ENCODE measurements at places on chromosomes 11 and 22. TPM values are rescaled to one million over a fixed set of nuclear protein-coding genes. Genes with fewer than 3 reads are reported as not detected.
A peak's percentile ranks its signal among the peaks of the same experiment; 100 is the strongest.

Gene TIMM8B
- 58.1 TPM for total RNA-seq

Gene MUC15
- total RNA-seq, result not detected

Gene SOX10
- total RNA-seq, result not detected

- DNase-seq, result no peak
Measured at GRCh38 chr11:127619946-127620345, 619.4 kb upstream of the KIRREL3 start.

GRCh38 chr11:86514453-86514852 is 139.8 kb downstream of the CCDC81 start:
- no peak for DNase-seq

DNA sequence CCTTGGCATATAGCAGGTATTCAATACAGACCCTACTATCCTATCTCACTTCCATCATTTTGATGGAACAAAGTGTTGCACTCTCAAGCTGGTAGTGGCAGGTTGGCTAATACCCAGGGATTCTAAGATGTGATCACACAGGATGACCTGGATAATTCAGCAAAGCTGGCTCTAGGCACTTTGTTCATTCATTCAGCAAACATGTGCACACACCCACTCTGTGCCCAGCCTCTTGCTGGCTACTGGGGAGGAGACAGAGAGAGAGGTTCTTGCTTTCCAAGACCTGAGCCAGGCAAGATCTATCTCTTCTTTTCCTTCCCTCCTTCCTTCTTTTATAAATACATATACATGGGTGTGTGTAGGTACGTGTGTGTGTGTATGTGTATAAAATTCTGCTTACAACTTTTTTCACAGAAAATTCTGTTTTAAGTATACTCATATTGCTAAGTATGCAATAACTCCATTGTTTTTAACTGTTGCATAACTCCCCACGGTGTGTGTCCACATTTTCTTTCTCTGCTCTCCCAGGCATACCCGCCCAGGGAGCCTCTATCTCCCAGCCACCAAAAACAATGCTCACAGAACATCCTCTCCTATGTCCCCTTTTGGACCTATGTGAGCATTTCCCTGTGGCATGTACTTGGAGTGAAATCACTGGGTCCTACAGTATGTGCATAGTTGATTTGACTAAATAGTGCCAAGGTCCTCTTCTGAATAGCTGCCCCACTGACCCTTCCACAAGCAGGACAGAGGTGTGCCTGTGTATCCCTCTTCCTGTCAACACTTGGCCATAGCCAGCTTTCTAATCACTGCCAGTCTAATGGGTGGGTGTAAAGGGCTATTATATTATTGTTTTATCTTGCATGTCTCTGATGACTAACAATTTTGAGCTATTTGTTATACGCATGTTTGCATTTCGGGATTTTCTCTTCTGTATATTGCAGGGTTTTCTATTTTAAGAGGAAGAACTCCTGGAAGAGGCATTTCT is 27.5 kb downstream of the CLPB start:
- DNase-seq, result peak; percentile 35

DNA sequence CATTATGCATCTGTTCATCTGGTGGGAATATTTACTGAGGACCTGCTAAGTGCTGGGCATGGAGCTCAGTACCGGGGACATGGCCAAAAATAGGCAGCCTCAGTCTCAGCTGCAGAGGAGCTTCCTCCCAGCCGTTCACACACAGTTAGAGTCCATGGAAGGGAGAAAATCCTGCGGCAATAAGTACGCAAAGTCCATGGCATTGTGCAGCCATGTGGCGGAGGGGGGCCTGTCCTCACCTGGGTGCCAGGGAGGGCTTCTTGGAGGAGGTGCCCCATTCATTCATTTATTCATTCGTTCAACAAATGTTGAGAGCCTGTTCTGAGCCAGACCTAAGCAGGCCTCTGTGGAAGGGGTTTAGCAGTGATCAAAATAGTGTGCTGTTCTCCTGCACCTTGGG is 59.3 kb upstream of the ANO1 start:
- no peak for DNase-seq

DNA sequence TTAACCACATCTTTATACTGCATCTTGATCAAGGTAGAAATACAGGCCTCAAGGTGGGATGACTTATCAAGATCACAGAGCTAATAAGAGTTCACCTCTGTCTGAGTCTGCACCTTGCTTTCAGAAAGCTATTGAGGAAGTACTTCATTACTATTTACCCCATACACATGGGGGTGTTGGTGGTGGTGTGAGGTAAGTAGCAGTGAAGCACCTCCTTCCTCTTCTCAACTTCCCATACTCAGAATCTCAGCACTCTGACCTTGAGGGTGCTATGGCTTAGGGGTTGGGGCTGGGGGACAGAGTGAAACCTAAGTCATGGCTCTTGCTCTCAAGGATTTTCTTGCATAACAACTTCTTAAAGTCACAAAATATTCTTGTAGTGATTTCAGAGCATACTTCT is 56.9 kb downstream of the ME3 start:
- no peak for DNase-seq

- DNase-seq, result no peak
Measured at GRCh38 chr22:42842658-42843370, 14.3 kb downstream of the ARFGAP3 start.

GRCh38 chr22:20011993-20012740 is 4.5 kb downstream of the ARVCF start:
- DNase-seq, result no peak

DNA sequence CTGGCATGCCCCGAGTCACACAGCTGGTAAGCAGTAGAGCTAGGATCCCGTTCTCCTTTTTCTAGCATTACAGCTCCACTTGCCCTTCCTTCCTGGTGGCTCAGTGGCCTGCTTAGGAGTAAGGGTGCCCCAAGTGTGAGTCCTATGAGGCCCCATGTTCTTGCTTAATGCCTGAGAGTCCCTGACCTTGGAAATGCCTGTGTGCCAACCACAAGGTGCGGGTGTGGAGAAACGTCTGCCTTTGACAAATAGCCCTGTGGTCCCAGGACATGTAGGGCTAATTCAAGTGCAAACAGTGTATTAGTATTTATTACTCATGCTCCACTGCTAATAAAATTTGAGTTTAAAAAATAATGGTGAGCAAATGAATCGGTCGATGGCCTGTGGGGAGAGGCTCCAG is 18.4 kb downstream of the GRIK4 start:
- DNase-seq, result no peak

DNA sequence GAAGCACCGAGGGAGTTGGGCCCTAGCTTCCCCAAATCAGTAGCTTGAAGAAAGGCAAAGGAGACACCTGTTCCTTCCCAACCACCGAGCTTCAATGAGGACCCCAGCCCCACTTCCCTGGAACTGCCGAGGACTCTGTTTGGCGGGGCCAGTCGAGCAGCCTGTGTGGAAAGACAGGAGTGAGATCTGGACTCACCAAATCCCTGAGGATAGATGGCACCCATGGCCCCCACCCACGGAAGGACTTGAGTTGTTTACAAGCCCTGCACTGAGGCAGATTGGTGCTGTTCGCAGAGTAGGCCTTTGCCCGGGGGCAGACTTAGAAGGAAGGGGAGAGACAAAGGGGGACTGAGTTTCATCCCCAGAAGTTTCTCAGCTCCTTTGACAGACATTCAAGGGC is 64.6 kb downstream of the FEZ1 start:
- DNase-seq, result no peak

DNA sequence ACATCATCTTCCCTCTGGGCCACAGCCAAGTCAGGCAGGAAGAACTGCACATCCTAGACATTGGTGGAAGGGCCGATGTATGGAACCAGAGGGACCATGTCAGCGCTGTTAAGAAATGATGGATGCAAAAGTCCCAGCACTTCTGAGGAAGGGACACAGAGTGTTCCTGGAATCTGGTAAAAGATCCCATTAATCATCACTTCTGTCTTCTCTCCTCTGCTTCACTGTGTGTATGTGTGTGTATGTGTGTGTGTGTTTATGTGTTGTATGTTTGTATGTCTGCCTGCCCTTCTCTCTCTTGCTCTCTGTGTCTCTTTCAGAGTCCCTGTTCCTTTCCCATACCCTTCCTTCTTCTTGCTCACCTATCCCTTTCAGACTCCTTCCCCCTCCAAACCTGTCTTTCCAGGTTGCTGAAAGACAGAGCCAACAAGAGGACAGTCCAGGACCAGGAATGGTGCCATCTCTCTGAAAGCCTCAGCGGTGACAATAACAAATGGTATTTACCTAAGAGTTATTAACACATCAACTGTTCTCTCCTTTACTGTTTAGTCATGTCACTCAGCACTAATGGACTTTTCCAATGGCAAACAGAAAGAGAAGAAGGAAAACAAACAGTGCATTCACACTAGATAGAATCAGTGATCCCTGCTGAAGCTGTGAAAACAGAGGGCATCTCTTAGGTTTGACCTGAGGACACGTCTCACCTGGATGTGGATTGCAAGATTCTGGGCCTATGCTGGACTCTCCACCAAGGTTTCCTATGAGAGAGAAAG is 47.1 kb downstream of the EHF start:
- DNase-seq, result no peak

DNA sequence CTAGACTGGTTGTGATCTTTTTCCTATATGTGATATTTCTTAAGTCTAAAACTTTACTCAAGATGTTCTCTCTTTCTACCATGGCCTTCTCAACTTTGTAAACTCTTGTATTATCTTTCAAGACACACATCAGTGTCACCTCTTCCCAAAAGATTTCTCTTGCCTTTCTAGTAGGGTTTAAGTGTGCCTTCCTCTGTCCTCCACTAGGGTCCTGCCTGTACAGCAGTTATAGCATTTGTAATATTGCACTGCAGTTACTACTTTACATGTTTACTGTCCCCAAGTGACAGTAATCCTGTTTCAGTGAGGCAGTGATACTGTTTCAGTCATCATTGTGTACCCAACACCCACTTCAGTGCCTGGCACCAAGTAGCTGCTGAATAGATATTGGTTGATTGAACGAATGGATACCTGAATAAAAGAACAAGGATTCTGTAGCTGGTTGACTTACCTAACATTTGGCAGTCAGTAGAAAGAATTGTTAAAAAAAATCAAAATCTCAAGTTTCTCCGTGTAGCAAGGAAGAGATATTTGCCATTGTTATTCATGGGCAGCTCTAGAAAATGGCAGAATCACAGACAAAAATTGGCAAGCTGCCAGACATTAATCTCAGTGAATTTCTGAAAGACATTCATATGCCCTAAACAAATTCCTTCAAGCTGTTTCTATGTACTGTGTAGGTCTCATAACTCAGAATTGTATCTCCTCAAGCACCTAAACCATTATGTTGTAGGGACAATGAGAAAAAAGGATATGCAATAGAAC is 79.4 kb downstream of the RBMXL2 start:
- no peak for DNase-seq

DNA sequence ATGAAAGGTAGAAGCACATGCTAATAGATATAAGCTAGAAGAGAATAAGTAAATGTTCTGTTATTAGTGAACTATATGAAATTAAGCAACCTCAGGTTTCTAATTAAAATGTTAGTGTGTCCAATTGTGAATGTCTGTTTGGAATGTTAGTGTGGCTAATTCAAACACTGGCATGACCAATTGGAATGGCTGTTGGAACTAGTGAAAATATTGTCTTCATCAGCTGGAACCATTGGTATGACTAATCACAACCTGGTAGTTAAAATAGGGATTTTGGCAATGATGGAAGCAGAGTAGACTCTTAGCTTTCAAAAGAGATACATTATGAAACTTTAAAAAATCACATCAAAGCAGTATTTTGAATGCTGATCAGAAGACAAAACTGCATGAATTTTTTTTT is 66.8 kb downstream of the CYB5R2 start:
- no peak for DNase-seq

DNA sequence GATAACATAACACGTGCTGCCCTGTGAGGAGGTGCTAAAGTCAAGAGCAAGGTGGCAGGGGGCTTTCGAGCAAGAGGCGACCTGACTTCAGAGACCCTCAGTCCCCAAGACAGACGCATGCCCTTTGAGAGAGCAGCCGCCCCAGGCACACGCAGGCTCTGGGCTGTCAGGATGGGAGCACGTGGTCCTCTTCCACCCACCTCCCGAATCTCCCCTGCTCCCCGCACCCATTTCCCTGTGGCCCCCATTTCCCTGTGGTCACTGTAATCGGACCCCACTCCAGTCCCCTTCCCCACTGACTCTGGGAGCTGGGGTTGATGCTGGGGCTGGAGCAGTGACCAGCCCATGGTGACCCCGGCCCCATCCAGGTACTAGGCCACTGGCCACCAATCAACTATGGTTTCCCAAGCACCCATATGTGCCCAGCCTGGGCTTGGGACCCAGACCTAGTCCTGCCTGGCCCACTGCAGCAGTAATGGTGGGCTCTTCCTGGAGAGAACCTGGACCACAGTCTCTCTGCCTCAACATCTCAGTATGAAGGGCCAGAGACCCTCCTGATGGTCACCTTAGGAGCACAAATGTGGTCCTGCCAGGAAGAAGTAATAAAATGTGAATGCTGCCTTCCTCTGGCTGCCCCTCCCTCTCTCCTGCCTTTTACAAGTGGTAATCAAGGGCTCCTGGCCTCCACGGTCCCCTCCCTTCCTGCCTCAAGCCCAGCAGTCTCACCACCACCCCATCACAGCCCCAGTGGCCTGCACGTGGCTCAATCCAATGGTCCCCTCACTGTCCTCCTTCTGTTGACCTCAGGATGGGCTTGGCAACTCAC is 39.0 kb downstream of the IGLL5 start:
- DNase-seq, result no peak

DNA sequence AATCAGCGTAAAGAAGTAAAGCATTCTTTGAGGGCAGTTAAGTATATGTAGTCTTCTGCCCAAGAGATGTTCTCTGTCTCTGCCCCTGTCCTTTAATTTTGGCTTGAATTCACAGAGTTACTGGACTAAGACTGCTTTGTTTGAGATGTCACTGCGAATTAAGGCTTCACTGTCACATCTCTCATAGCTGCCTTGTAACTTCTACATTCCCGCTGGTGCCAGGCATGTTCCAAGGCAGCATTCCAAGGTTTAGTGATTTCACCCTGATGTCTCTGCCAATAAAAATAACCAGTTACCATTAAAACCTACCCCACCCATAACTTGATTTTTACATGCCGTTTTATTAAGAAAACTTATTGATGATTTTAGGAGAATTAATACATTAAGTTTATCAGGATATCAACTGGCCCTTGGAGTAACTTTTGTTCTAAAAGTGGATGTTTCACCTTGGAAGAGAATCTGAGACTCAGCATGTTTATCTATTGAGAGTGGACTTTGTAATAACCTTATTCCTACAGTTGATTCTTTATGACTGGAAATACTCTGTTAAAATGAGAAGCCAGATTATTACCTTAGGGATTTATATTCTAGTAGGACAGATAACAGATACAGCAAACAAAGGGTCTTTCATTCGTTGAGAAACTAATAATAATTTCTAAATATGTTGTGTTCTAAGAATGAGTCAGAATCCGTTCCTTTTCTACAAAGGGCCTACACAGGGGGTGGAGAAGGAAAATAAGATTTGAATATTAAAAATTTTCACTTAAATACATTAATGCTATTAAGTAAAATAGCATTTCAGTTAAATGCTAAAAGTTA is 110.2 kb downstream of the UVRAG start:
- DNase-seq, result peak; percentile 51

- DNase-seq, result peak; percentile 39
Measured at GRCh38 chr11:103940551-103940950, 95.9 kb upstream of the DDI1 start.

DNA sequence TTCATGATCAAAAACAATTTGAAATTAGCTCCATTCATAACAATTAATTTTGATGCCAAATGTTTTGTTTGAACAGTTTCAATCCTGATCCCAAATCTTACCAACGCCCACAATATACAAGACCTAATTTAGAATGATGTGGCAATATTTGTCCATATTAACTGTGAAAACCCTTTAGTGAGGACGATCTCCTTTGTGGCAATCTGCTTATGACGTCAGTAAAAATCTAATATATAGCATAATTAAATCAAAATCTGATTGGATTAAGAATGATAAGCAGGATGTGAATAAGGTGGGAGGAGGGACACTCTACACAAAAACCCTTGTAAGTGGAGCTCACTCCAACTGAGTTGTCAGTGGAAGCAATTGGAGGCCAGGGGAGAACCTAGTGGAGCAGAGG is 11.9 kb upstream of the SLC5A4 start:
- DNase-seq, result no peak

Measured in MCF 10A (cell line).